G401 (cell line): ENCODE measurements at places on chromosomes 13 and 19. TPM values are rescaled to one million over a fixed set of nuclear protein-coding genes. Genes with fewer than 3 reads are reported as not detected.
A peak's percentile ranks its signal among the peaks of the same experiment; 100 is the strongest.

DNA sequence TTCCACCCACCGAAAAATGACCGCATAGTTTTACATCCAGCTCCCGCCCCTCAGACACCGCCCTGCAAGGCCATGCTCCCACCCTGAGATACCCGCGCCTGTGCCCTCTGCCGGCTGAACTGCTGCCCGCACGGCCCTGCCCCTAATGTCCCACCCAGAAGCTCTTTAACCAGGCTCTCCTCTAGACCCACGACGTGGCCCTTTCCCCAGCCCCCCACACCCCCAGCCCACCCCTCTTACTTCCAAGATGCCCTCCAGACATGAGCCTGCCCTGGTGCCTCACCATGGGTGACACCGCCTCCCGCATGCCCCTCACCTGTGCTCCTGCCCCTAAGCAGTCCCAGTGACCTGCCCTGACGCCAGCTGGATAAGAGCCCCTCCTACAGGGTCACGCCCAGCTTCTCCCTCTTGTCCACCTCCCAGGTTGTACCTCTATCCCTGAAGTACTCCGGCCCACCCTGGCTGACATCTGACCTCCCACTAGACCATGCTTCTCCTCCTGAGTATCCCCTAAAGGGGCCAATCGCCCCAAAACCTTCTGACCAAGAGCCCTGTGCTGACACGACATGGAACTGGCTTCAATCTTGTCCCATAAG lies 51.2 kb downstream of the COLGALT1 start:
- no peak for DNase-seq

DNA sequence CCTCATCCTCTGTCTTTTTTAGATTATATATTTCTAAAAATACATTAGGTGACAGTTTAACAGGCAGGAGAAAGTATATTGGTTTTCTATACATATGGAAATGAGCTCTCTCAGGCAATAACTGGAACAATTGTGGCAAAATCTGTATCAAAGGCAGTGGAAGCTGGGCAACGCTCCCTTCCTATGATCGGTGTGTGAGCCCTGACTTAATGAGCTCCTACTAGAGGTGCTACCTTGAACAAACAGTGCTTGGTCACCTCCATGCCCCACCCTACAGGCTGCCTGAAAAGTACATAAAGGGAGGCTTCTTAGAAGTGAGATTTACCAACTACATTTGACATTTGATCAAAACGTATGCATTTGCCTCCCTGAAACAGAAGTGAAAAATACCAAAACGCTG lies 185.3 kb downstream of the EFNB2 start:
- no peak for DNase-seq

- peak; percentile 30 for DNase-seq
These were observed 162.0 kb upstream of the SOX1 start for GRCh38 chr13:111904701-111905608.

DNA sequence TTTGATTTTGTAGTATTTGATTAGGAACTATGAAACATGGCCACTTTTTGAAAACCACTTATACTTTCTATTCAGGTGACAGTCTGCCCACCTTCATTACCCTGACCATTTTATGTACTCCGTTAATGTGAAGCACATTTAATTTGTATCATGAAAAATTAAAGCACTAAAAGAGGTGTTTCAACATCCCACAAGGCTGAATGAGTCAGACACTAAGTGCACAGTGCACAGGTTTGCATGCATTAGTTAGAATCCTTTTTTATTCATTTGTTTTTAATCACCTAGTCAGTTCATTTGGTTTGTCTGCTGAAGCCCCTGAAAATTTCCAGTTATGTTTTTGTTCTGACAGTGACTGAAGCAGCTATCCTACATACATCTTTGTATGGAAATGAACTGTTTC lies 271.0 kb downstream of the SLITRK5 start:
- DNase-seq: no peak

GRCh38 chr19:2015608-2015950 lies at the start of gene BTBD2:
BTBD2 (minus strand) TSS chr19:2015714; CDS start chr19:2015703, 11 bp downstream.
- DNase-seq: peak; percentile 84

Gene LILRA1
- not detected in 2 replicates for total RNA-seq
